LHCN-M2 (cell line): ENCODE measurements at places on chromosomes 6 and 20.

DNA sequence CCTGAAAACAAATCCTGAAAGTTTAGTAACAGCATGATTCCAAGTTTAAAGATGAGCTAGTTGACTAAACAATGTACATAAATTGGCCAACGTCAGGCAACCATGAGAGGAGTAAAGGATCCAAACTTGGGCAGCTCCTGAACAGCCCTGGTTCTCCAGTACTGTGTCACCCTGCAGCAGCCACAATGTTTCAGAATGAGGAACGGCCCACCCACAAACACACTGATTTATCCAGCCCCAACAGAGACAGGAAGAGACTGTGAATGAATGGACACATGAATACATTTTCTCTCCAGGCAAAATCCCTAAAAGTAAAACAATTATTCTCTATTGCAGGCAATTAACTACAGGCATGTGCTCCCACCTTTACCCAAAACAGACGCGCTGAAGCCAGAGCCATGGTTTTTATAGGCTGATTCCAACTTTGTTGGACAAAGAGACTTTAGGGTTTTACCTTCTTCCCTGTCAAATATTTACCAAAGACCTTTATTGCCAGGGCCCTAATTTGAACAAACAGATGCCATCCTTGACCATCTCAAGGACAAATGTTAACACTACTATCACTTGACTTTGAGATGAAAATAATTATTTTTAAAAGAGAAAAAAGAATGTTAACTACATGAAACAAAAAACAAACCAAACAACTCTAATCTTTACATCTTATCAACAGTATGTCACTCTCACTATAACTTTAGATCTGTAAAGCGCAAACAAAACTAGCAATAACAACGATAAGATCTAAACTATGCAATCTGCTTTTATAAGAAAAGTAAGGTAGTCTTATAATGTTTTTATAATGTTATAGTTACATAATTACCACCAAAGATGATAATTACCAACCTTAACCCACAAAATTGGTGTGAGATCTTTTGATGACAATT, 22.9 kb downstream of the CNKSR3 start:
- DNase-seq = no peak

DNA sequence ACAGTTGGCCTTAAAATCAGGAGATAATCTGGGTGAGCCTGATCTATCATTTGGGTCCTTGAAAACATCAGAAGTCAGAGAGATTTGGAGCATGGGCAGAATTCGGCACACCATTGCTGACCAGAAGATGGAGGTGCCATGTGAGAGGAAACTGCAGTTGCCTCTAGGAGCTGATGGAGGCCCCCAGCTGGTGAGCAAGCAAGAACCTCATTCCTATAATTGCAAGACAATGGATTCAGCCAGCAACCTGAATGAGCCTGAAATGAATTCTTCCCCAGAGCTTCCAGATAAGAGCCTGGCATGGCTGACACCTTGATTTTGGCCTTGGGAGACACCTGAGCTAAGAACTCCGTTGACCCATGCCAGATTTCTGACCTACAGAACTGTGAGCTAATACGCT, 76.3 kb upstream of the FYN start:
- no peak for DNase-seq

GRCh38 chr6:52305948-52306767, 21.6 kb upstream of the MCM3 start:
- DNase-seq = no peak

DNA sequence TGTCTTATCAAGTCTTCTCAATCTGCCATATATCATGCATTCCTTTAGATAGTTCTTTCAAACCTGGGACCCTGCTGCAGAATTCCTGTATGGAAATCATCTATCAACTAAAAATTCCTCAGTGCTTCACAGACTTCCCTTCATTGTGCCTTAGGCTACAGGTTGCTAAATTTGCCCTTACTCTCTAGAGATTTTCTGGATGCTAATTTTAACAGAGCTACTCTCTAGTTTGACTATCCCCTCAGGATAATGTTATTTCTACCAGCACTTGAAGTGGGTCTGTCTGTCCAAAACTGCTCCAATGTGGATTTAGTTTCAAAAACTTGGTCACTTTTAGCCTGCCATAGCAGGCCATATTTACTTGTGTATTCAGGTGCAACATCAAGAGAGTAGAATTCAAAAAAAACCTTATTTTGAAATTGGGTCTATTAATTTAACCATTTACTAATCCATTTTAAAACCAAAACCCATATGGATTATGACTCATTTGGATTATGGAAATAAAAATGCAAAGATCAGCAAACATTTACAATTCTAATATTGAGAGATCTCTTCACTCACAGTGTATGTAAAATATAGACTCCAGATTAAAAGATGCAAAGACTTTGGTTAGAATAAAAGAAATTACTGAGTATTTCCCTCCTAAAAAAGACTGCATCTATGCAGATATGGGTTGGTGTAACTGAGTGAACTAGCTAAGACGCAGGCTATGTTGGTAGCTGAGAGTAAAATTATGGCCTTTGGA, 13.9 kb upstream of the COX7A2 start:
- DNase-seq = no peak

DNA sequence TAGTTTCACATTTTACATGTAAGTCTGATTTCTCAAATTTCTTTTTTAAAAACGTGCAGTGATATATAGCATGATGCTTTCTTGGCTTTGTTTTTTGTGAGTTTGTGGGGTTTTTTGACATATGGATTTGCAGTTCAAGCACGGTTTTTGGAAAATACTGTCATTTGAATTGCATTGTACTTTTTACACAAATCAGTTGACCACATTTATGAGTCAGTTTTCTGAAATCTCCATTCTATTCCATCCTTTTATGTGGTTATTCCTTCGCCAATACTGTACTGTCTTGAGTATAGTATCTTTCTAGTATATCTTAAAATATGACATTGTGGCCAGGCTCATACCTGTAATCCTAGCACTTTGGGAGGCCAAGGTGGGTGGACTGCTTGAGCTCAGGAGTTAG, 890.0 kb upstream of the CITED2 start:
- peak; percentile 52 for DNase-seq

- DNase-seq = no peak
Measured at GRCh38 chr6:11366183-11366933, 133.9 kb upstream of the NEDD9 start.

GRCh38 chr6:113185299-113185698, 671.8 kb upstream of the MARCKS start:
- peak; percentile 26 for DNase-seq

- DNase-seq = no peak
Measured at GRCh38 chr6:169933839-169934698, 182.6 kb downstream of the ERMARD start.

DNA sequence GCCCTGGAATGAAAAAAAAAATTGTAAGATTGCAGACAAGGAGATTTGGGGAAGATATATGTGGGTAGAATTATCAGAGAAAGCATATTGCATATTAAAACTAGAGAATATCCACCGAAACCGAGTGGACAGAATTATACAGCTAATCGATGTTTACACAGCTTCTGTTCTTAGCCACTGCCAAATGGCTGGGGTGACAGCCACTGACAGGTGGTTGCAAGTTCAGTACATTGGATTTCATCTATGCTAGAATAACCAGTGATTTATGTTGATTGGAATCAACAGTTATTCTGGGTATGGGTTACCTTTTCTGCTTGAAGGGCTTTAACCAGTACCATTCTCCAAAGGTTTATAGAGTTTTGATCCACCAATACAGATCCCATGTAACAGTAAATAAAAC, 48.4 kb upstream of the THEMIS start:
- peak; percentile 39 for DNase-seq

DNA sequence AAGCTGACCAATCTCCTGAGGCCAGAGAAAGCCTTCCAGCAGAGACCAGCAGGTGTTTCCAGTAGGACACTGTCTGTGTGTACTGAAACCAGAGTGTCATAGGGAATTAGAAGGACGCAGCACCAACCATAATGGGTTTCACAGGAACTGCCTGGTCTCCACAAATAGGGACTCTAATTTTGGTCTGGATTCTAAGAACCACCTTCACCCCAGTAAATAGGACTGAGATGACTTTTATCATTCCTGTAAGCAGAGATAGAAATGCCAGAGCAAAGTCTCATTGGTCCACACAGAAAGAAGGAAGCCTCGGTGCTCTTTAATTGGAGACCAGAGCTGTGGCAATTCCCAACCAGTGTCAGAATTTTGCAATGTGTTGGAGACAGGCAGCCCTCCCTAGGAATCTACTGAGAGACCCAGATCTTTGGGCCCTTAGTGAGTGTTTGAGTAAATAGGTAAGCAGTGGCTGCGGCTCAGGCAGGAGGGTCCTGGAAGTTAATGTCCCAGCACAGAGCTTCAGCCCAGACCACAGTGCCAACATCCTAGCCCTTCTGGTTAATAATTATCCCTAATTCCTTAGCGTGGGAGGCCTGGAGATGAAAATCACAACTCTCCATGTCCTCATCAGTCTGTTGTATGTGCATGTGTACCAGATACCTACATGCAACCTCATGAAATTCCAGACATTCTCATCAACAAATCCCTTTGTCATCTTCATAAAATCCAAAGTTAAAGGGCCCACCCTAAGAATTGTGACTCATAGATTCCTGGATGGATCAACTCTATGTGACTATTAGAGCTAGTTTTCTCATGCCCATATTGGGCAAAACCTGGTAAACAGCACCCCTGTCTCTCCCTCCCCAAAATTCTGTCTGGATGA, 81.2 kb downstream of the UNC5CL start:
- peak; percentile 57 for DNase-seq

- peak; percentile 37 for DNase-seq
Measured at GRCh38 chr6:35562060-35562459, 49.4 kb upstream of the TULP1 start.

- DNase-seq = no peak
Measured at GRCh38 chr20:59165891-59166709, 2.5 kb downstream of the ZNF831 start.

- DNase-seq = no peak
Measured at GRCh38 chr20:51914758-51915157, 112.4 kb upstream of the SALL4 start.

DNA sequence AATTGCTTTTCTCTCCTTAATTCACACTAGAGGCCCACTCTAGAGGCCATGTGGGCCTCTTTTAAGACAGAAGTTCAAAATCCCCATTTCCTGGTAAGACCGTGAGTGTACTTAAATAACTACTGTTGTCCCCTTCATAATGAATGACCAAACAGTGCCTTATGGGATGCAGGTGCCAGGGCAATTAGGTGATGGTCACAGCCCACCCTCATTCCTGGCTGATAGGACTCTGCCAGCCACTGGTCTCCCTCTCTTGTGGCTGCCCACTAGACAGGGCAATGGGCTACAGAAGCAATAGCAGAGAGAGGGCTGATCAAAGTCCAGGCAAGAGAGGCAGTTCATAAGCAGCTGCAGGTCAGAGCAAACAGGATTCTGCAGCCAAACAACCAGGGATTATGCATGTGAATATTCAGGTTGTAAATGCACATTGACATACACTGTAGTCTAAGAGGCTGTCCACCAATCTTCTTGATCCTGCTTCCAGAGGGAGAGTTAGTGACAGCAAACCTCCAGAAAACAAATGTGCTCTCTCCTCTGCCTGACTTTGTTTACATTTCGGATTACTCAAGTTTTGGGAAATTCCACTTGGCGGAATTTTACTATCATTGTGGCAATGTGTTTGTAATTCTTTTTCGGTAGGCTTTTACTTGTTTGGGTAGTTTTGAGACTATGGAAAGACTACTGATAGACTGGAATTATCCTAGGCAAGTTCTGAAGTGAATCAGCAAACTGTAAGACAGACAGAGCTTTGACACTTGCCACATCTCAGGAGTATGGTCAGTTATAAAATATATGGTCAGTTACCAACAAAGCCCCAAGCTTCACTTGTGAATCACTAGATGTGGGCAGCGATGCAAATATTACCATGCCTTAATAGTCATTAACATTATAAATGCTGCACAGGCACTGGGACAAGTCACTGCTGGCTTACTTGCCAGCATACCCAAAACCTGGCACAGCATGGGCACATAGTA, 12.8 kb downstream of the PTPRK start:
- DNase-seq = no peak

- no peak for DNase-seq
Measured at GRCh38 chr20:47108994-47109393, 214.4 kb downstream of the EYA2 start.

DNA sequence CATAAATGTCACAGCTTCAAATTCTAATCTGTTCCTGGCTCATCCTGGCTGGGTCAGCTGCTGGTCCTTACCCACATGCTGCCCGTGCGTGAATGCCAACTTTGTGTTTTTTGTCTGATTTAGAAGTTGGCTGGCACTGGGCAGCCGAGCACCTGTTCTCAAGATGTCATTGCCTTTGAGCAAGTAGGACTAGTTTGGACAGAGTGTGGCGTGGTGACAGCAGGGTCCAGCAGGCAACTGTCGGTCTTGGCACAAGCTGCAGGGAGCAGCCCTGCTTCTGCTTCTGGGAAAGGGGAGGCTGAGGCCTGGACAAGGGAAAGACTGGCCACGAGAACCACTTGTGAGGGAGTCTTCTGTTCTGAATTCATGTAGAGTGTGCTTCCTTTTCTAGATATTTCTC, 26.4 kb upstream of the ADRM1 start:
- peak; percentile 24 for DNase-seq

DNA sequence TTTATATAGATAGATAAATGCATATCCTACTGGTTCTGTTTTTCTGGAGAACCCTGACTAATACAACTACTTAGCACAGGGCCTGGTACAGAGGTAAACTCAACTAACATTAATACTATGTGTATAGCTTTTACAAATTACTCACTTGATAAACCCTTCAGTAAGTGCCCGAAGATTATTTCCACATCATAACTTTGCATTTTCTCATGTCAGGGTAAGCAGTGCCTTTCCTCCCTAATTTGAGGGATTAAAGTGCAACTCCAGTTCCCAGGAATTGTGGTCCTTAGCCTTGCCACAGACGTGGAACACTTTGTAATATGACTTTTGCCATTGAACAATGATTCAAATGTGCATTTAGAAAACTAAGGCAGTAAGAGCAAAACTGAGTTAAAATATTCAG, 147.5 kb upstream of the SMLR1 start:
- DNase-seq = no peak

- DNase-seq = peak; percentile 20
Measured at GRCh38 chr20:50918403-50918802, 12.8 kb downstream of the ADNP start.

- no peak for DNase-seq
Measured at GRCh38 chr6:129359811-129360681, 349.9 kb downstream of the ARHGAP18 start.

DNA sequence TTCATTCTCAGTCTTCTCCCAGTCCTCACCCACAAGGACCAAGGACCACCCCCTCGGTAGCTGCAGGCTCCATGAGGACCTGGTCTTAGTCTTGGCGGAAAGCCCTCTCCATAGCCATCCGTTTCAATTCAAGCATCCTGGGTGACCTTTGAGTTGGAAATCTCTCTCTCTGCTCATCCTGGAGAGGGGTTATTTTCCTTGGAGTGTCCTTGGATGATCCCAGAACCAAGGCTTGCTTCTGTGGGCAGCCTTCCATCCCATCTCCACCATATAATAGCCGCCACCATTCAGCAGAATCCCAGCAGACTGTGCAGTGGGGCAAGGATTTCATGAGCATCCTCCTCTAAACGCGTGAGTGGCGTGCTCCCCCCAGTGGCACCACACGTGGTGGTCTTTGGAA, at the start of gene BPIFA2:
BPIFA2 (plus strand) TSS at position 301 of the 400 bp plus-strand sequence. CDS start 987 bp downstream, outside the sequence.
- DNase-seq = no peak

GRCh38 chr20:53517146-53517545, 76.5 kb downstream of the ZNF217 start:
- DNase-seq = no peak

- no peak for DNase-seq
Measured at GRCh38 chr20:45859916-45860315, 2.5 kb downstream of the ZSWIM3 start.

- DNase-seq = no peak
Measured at GRCh38 chr6:166395778-166396177, 13.0 kb upstream of the MPC1 start.
